Osteocyte (in vitro differentiated cells): ENCODE measurements at places on chromosomes 13 and 19. TPM values are rescaled to one million over a fixed set of nuclear protein-coding genes. Genes with fewer than 3 reads are reported as not detected.
A peak's percentile ranks its signal among the peaks of the same experiment; 100 is the strongest.

Gene TTYH1
- not detected in 2 replicates for total RNA-seq

Gene C19orf73
- 1.8 and 3.4 TPM in 2 replicates for total RNA-seq

Gene BEST2
- total RNA-seq: not detected in 2 replicates

Gene ZNF667
- not detected in 2 replicates for total RNA-seq

Gene CASP14
- total RNA-seq: not detected in 2 replicates

Gene ONECUT3
- not detected in 2 replicates for total RNA-seq

Gene PDX1
- not detected in 2 replicates for total RNA-seq

Gene RNF225
- total RNA-seq: not detected in 2 replicates

DNA sequence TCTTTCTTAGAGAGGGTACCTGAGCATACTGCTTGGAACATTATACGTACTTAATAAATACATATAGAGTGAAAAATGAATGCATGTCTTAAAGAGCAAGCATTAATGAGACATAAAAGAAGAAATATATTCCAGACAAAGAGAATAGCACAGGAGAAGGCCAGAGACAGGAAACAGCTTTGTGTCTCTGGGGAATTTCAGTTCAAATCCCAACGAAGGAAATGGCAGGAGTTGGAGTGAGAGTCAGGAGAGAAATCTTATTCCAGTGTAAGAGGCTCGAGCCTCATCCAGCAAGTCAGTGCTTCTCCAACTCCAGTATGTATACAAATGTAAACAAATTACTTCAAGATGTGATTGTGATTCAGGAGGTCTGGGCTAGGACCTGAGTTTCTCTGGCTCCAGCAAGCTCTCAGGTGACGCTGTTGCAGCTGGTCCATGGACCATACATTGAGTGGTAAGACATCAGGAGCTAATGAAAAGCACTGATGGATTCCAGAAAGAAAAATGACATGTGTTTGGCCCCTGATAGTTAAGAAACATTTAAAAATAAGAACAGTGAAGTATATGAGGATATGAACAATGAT is 108.2 kb downstream of the RAP2A start:
- no peak for DNase-seq

DNA sequence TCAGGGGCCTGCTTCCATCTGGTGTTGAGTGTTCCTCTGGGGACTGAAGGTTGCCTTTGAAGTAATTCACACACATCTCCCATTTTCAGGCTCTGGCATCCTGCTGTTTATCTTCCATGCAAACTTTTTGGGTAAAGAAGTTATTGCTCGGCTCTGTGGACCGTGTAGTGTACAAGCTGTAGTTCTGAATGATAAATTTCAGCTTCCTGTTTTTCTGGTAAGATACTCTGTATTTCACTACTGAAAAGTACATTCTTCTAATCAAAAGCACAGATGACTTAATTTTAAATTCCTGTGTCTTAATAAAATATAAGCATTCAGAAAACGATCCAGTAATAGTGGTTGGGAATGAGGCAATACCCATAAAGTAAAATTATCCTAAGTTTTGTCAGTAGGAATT is 36.7 kb downstream of the MPHOSPH8 start:
- no peak for DNase-seq

DNA sequence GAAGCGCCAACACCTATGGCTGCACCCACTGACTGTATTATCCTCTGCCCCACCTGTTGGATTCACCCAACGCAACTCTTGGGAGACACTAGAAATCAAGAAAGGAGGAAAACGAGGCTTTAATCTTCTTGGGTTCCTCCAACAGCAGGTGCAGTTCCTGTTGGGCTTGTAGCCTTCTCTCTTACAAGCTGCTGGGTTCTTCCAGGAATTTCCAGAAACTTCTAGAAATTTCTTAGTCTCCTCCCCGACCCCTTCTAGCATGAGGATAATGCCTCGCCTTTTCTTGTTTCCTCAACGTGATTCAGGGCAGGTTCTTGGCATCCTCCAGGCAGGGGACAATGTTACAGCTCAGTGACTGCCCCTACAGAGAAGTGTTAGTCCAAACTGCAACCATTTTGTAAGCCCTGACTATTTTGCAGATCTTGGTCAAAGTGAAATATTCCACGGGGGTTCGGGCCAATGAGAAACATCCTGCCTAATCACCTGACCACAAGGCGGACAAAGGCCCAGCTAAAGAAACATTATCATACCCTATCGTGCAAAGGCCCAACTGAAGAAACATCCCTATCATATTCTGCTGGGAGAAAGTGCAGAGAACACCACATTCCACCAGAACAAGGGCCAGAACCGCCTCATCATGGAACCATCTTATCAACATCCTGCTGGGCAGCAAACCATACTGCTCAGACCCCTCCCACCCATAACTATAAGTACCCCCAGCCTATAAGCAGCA is 614 bp upstream of the PNMA8A start:
- DNase-seq: no peak

GRCh38 chr13:67045357-67045756 is 184.8 kb downstream of the PCDH9 start:
- no peak for DNase-seq

DNA sequence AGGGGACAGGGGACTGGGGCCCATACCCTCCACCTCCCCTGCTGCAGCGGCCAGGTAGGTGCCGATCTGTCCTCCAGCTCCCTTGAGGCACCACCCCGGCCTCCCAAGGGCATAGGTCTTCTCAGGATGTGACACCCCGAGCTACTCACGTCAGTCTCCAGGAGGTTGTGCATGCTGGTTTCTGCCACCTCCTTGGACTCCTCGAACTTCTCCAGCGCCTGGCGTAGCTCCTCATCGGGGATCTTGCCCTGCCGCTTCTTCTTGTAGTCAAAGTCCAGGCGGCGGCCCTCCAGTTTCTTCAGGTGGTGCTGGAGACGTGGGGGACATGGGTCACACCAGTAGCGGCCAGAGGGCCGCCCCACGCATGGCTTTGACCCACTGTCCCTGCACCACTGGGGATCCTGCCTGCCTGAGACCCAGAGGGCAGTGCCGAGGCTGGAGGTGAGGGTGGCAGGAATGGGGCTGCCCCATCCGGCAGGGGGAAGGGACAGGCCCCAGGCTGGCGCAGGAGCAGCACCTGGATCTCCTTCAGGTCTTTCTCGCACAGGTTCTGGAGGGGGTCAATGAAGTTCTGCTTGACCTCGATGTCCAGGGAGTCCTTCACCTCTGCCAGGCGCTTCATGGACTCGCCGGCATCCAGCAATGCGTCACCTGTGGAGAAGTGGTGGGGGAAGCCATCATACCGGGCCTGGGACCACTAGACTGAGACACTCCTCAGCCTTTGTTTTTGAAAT is 20.4 kb downstream of the MPND start:
- no peak for DNase-seq

- no peak for DNase-seq
Measured at GRCh38 chr19:17319473-17320238, 10.3 kb downstream of the DDA1 start.

DNA sequence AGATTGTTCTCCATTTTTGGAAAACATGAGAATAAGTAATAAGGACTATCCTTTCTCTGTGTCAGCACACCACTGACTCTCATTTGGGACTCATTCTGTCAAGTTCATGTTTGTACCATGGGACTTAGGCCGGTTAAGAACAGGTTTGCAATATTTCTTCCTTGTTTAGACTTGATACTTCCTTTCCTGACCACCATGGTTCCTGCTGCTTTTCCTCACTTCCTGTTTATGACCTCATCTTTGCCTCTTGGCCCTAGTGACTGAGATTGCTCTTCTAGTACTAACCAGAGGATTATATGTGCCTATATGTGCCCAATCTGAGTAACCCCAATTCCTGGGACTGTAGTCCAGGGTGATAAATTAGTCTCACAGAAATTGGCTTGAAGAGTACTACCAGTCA is 32.5 kb upstream of the NDFIP2 start:
- no peak for DNase-seq

DNA sequence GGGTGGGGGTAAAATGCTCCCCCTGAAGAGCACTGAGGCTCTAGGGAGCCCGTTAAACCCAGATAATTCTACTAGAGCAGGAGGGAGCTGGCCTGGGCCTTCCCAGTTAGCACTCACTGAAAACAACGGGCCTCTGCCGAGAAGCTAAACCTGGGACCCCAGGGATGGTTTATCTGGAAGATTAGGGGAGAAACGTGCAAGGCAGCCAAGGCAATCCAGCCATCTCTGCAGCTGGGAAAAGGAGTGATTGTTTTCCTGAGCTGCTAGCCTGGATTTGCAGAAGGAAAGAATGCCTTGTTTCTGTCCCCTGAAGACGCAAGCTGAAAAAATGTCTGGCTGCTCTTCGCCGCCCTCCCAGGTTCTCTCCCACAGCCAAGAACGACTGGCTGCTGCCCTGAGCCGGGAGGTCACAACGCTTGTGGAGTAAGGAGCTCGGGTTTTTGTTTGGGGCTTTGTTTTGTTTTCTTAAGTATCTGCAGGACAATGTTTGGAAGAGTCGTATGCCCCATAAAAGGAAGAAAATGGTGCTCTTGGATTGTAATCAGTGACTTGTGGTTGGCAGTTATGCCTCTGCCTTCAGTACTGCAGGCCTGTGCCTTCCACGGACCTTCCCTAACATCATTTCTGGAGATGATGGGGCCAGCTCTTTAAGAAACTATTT is 31.5 kb downstream of the COL4A2 start:
- no peak for DNase-seq

GRCh38 chr19:53467485-53468262 is at the start of gene ZNF813:
ZNF813 (plus strand) TSS chr19:53467733; CDS start chr19:53483823, 16,090 bp downstream.
- DNase-seq: peak; percentile 95

DNA sequence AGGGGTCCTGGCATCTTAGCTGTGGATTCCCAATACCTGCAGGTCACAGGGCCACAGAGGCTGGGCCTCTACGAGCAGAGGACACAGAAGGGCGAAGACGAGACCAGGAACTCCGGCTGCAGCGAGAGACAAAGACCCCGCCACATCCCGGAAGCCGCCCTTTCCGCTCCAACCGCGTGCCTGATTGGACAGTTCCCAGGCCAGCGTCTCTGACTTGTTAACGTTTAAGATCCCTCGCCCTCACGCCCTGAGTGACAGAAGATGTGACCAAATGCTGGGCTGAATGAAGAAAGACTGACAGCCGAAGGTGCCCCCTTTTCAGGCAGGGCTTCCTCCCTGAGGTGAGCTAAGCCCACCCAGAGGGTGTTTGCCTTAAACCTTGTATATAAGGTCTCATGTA is at the start of gene ZNF98:
Gene ZNF98 (minus strand): TSS at position 136 of the 400 bp plus-strand sequence. CDS start 122 bp downstream, at position 14.
- no peak for DNase-seq

DNA sequence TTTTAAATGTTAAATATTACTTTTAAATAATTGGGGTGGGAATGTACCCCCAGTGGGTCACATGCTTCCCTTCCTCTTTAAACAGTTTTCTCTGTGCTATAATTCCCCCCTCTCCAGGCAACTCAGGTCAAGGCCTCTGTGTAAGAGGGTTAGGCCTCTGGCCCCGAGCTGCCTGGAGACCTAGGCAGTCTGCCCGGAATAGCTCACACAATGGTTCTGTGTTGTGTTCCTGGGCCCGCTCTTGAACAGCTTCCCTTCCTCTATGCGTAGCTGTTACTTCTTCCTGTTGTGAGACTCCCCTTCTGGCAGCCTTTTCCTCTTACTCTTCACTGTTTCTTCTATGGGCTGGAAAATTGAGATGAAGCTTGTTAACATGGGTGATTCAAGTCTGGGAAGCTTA is 14.8 kb upstream of the ZNF492 start:
- DNase-seq: no peak

- no peak for DNase-seq
Measured at GRCh38 chr19:6533746-6534418, 3.1 kb downstream of the TNFSF9 start.

- DNase-seq: no peak
Measured at GRCh38 chr19:41783612-41784011, 12.8 kb upstream of the CEACAM3 start.

DNA sequence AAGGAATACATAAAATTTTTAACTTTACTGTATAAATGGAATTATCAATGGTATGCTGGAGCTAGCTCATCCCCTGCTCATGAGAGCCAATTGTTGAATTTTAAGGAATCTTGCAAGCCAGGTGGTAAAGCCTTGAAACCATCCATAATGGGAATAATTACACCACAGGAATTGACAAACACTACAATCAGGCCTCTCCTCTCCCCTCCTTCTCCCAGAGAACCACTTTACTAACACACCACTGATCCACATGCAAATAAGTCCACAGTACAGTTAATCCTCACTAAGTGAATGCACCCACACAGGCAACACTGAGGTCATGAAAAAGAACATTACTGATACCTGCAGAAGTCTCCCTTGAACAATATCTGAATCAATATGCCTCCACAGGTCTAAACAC is 140.5 kb downstream of the KLF12 start:
- DNase-seq: no peak

DNA sequence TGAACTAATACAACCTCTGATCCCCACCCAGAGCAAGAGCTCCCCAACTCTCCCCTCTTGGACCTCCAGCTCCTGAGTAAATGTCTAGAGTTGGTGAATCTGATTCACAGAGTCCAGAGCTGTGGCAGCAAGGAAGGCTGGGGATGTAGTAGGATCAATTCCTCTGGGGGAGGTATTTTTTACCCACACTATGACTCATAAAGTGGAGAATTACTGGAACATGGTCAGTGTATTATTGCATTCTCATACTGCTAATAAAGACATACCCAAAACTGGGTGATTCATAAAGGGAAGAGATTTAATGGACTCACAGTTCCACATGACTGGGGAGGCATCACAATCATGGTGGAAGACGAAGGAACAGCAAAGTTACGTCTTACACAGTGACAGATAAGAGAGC is 496.7 kb downstream of the EFNB2 start:
- DNase-seq: no peak

- DNase-seq: no peak
Measured at GRCh38 chr19:5624018-5624663, 1.3 kb downstream of the SAFB start.

DNA sequence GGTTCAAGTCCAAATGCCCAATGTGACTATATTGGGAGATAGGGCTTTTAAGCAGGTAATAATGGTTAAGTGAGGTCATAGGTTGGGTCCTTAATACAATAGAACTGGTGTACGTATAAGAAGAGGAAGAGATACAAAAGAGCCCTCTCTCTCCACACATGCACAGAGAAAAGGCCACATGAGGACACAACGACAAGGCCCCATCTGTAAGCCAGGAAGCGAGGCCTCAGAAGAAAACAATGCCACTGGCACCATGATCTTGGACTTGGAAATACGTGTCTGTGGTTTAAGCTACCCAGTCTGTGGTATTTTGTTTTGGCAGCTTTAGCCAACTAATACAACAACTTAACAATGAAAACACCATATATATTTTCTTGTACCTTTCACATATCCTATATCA is 23.4 kb upstream of the RFC3 start:
- DNase-seq: no peak

DNA sequence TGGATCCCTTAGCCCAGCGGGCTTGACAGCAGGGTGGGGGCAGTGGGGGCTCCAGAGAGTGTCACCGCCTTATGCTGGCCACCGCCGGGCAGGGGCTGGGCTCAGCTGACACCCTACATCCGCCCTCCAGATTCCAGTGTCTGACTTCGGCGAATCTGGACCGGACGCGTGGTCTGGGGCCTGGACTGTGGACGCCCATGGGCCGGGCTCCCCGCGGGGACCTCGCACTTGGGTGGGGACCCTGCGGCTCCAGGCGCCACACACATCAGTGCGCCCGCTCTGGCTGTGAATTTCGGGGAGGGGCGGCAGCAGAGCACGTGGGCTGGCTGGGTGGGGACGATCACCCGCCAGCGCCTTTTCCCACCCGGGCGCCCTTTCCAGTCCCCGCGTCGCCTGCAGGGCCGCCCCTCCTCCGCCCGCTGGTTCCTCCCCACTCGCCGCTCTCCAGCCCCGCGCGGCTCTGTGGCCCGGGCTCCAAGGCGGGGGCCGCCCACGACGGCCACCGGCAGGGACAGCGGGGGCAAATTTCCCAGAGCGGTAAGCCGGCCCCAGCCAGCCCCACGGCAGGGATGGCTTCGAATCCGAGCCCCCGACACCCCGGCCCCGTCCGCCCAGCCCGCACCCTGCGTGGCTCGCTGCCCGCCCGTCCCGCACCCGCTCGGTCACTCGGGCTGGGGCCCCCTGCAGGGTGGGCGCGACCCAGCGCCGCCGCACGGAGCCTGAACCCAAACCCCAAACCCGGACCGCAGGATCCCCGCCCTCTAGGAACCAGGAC is 23.3 kb upstream of the ZNF99 start:
- DNase-seq: peak; percentile 83
